Stimulated activated CD8-positive, alpha-beta memory T cell treated with anti-CD3 and anti-CD28 coated beads, Interleukin-12 subunit alpha, Interleukin-12 subunit beta, amount 100 ng/mL, for 4 hours (primary cell): ENCODE measurements at places on chromosomes 1 and 21.

- no peak for DNase-seq
These were observed 15.9 kb upstream of the PRELP start for GRCh38 chr1:203459671-203460201.

DNA sequence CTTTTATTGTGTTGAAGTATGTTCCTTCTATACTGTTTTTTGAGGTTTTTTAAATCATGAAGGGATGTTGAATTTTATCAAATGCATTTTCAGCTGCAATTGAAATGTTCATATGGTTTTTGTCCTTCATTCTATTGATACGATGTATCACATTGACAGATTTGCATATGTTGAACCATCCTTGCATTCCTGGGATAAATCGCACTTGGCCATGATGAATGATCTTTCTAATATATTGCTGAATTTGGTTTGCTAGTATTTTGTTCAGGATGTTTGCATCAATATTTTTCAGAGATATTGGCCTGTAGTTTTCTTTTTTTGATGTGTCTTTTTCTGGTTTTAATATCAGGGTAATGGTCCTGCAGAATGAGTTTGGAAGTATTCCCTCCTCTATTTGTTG, 214.0 kb downstream of the LMO4 start:
- no peak for DNase-seq

GRCh38 chr1:97423403-97423802, 497.4 kb downstream of the DPYD start:
- no peak for DNase-seq

DNA sequence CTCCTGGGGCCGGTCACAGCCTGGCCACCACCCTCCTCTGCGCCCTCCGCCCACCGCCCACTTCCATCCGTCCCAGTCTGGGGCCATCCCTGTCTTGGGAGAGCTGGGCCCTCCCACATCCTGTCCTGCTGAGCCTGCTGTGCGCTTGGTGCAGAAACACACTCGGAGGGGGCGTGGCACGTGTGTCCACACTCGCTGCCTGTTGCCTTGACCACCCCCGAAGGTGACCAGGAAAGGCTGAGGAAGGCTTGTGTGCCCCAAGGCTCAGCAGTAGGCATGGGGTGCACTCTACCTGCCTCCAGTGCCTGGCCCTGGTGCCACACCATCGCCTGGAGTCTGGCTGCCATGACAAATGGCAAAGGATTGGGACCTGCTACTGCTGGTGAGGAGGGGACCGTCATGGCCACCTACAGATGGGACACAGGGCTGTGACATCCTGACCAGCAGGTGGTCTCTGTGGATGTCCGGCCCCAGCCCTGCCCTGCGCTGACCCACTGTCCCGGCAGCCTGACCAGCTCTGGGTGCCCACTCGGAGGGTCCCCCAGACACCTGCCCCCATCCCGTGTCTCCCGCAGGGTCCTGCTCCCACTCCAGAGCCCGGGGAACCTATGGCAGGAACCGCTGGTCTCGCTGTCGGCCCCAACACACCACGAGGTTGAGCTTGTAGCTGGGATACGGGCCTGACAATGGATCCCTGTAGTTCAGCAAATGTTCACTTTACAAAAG, 23.2 kb upstream of the PTTG1IP start:
- DNase-seq: no peak

DNA sequence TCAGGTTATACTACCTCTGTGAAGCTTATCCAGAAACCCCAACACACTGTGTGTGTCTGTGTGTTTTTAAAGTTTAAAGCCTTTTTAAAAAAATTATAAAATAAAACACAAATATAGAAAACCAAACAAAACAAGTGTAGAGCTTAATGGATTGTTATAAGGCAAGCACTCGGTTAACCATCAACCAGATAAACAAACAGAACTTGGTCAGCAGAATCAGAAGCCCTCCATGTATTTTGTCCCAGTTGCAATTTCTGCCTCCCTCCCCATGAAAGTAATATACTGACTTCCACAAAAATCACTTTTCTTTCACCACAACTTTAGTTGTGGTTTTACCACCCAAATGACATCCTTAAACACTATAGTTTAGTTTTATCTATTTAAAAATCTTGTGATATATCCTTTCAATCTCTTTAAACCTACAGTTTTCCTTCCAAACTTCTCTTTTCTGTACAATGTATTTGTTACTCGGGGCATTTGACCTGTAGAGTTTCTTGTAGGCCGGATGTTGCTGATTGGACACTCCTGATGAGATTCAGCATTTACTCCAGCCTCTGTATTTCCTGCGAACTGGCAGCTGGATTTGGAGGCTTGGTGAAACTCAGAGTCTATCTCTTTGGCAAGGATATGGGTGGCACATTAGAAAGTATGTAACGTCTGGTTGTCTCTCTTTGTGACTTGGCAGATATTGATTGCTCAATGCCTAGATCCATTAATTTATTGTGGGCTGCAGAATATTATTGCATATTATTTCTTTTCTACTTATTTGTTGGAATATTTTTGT, 8.6 kb downstream of the PAPPA2 start:
- no peak for DNase-seq

DNA sequence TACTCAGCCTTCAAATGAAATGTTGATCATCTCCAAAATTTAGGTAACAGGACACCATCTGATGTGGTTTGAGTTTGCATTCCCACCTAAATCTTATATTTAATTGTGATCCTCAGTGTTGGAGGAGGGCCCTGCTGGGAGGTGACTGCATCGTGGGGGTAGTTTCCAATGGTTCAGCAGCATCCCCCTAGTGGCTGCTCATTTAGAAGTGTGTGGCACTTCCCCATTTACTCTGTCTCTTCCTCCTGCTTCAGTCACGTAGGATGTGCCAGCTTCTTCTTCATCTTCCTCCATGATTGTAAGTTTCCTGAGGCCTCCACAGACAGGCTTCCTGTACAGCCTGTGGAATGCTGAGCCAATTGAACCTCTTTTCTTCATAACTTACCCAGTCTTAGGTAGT, 731.2 kb downstream of the USP25 start:
- no peak for DNase-seq

- no peak for DNase-seq
These were observed 217.2 kb downstream of the ST6GALNAC3 start for GRCh38 chr1:76291737-76292136.

GRCh38 chr1:30616759-30617158, 106.6 kb downstream of the MATN1 start:
- DNase-seq: no peak

- DNase-seq: peak; percentile 22
These were observed 25.6 kb upstream of the NFIA start for GRCh38 chr1:61056573-61057439.

GRCh38 chr1:41631154-41631553, 146.7 kb upstream of the EDN2 start:
- no peak for DNase-seq

GRCh38 chr1:214604523-214604922, 1.5 kb downstream of the CENPF start:
- no peak for DNase-seq

- DNase-seq: no peak
These were observed 346.5 kb upstream of the PROX1 start for GRCh38 chr1:213641312-213641711.

DNA sequence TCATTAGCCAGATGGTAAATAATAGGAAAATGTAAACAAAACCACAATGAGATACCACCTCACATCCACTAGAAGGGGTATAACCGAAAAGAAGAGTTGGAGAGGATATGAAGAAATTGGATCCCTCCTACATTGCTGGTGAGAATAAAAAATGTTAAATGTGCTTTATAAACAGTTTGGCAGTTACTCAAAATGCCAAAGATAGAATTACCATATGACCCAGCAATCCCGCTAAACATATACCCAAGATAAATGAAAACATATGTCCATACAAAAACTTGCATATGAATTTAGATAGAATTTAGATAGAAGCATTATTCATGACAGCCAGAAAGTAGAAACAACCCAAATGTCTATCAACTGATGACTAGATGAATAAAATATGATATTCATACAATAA, 4.4 kb upstream of the FMO2 start:
- no peak for DNase-seq

- no peak for DNase-seq
These were observed 12.0 kb upstream of the FMO2 start for GRCh38 chr1:171173069-171173468.

DNA sequence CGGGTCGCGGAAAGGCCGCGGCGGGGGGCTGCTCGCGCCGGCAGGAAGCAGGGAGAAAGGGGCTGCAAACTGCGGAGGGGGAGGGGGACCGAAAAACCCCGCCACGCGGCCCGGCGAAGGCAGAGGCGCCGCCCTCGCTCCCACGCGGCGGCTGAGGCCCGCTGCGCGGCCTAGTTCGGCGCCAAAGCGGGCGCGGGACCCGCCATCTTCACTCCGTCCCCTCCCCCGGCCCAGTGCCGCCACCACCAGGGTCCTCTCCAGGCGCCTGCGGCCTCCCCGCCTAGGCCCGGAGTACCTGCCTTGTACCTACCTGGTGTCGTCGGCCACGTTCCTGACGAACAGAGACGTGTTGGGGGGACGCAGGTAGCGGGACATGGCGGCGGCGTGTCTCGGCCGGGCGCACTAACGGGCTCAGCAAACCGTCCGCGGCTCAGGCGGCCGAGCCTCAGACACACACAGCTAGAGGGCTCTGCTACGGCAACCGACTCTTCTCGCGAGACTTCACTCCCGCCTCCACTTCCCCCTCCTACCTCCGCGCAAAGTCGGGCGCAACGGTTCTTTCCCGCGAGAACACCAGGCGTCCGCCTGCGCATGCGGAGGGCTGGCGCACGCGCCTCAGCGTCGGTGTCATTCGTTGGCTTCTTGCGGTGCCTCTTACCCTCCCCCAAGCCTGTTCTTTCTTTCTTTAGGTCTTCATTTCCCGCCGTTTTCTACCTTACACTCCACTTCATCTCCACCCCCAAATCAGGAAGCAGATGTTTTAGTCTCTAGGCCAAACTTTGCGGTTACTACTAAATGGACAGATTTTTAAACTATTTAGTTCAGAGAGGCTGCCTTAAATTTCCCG, at the start of gene SRSF10:
Gene SRSF10 (minus strand): TSS at position 447 of the 847 bp plus-strand sequence. CDS start 72 bp downstream, at position 375.
- DNase-seq: peak; percentile 97

DNA sequence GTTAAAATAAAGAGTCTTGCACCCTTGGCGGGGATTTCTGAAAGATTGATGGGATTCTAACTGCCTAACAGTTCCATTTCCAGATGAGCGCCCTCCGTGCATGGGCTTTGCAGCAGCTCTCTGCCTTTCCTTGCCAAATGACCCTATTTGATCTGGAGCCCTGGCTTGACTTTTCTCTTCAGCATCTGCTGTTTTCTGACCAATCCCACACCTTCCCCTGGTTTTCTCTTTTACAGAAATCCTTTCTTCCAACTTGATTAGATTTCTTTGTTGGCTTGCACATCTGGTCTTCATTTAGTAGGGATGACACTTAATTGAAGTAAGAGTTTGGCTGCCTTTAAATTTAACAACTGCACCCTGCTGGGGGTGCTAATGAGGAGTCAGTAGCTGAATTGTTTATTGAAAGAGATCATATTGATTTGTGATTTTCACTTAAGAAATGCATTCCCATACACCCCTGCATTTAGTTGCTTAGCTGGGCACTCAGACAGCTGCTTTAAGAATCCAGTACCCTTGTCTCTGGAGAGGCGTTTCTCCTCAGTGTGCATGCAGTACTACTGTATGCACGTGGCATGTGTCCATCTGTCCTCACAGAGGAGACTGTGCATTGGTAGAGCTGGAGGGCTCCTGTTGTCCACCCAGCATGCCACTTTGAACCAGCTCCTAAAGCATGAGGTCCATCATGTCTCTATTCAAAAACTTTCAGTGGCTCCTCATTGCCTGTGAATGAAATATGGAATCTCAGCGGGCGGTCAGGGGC, 99.7 kb downstream of the NOS1AP start:
- no peak for DNase-seq

DNA sequence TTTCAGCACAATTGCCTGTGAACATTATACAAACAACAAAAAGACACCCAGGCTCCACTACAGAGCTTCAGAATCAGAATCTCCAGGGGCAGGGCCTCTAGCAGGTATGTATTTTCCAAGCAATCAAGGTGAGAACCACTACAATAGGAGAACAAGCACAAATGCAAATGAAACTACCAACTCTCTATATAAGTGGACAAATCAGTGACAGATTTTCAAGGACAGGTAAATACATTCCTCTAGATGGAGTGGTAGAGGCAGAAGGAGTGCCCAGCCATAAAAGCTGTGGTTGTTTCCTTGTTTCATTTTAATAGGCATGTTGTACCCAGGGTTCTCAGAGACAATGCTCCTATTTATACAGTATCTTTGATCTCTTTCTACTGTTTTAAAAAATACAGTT, 20.1 kb upstream of the CCDC17 start:
- no peak for DNase-seq

DNA sequence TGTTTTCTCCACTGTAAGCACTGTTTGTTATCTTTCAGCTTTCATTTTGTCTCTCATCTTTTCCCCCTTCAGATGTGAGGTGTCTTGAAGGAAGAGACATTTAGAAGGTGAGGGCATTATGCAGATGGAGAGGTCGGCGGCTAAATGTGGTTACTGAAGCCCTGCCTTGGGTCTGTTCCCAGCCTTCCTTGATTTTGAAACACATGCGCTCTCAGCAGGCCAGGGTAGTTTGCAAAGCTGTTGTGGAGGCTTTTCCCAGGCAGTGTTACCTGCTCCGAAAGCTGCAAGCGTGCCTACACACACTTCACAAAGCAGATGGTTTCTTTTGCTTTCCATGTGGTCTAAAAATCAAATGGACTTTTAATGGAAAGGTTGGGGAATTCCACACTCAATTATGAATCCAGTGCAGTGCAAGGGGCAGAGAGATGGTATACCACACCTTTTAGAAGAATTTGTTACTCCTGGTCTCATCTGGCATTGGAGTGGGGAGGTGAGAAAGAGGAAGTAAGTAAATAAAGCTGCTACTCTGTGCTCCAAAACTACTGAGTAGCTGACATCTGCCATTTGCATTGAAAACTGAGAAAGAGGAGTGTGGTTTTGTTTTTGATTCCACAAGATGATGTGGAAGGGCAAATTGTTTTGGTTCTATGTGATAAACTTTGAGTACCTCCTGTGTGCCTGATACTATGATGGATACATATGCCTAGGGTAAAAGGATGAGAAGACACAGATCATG, 91.9 kb downstream of the NFIA start:
- DNase-seq: no peak

DNA sequence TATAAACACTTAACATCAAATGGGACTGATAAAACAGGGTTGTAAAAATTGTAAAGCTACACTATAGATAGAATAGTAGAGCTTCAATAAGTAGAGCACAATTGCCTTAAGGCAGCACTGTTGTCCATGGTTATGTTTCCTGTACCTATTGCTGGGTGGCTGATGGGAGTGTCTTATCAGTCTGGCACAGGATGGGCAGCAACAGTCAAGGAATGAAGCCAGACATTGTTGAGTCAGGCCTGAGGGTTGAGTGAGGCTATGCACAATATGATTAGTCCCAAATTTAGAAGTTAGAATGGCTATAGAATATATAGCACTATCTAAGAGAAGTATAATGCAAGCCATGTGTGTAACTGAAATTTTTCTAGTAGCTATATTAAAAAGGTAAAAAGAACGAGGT, 25.0 kb upstream of the CD1D start:
- DNase-seq: no peak

DNA sequence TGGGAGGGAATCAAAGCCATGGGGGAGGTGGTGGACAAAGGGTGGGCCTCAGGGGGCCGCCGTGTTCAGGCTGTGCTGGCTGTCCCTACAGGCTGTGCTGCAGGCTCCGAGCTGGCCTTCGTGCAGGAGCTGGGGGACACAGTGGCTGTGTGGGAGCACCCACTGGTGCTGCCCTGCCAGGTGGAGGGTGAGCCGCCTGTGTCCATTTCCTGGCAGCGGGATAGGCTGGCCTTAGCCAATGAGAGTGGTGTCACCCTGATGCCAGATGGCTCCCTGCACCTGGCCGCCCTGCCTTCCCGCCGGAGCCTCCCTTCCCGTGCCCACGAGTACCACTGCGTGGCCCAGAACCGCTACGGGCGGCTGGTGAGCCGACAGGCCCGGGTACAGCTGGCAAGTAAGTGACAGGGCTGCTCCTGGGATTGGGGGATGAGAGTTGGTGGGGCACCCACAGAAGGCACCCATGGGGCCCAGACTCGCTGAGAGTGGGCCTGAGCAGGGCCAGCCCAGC, 20.2 kb downstream of the SLC27A3 start:
- DNase-seq: no peak
